Vein endothelial cell (primary cell): ENCODE measurements at places on chromosomes 7 and 10. TPM values are rescaled to one million over a fixed set of nuclear protein-coding genes. Genes with fewer than 3 reads are reported as not detected.

The TMEM184A gene
- total RNA-seq, result 0.10 and 0.33 TPM in 2 replicates

The SFRP4 gene
- not detected in 2 replicates for total RNA-seq

The HPS1 gene
- total RNA-seq, result 45.7 and 48.7 TPM in 2 replicates

The RBP4 gene
- not detected in 2 replicates for total RNA-seq

The IFIT1B gene
- total RNA-seq, result not detected in 2 replicates

The ECD gene
- 38.2 and 53.2 TPM in 2 replicates for total RNA-seq

The LRMDA gene
- total RNA-seq, result 18.3 TPM in 2 replicates

The FAM25C gene
- not detected in 2 replicates for total RNA-seq

The SPDYE2 gene
- total RNA-seq, result not detected in 2 replicates

The VWDE gene
- not detected in 2 replicates for total RNA-seq

The ADAM22 gene
- 0.33 and 0.86 TPM in 2 replicates for total RNA-seq

The FXYD4 gene
- not detected in 2 replicates for total RNA-seq

The CNPY1 gene
- not detected in 2 replicates for total RNA-seq

The LMOD2 gene
- not detected in 2 replicates for total RNA-seq

The SLC39A12 gene
- not detected in 2 replicates for total RNA-seq

The TMEM270 gene
- not detected in 2 replicates for total RNA-seq

The PAX4 gene
- not detected in 2 replicates for total RNA-seq

The MLXIPL gene
- total RNA-seq, result not detected in 2 replicates

The RSPH10B gene
- 0.98 TPM in 1 of 2 replicates, not detected in the other for total RNA-seq

The MUC12 gene
- not detected in 2 replicates for total RNA-seq

The ANKMY2 gene
- total RNA-seq, result 10.8 and 12.8 TPM in 2 replicates

The CPVL gene
- total RNA-seq, result 0.48 TPM in 1 of 2 replicates, not detected in the other

The LRRC4 gene
- 2.3 and 2.9 TPM in 2 replicates for total RNA-seq

The TBC1D12 gene
- total RNA-seq, result 10.5 and 13.9 TPM in 2 replicates

The HACD1 gene
- total RNA-seq, result 11.1 and 15.3 TPM in 2 replicates

The FRAT1 gene
- 2.3 and 3.6 TPM in 2 replicates for total RNA-seq

The GPR85 gene
- total RNA-seq, result 0.98 and 2.8 TPM in 2 replicates

The PKD2L1 gene
- total RNA-seq, result not detected in 2 replicates

The ANKRD30A gene
- total RNA-seq, result under 0.01 TPM in 1 of 2 replicates, not detected in the other

The CALY gene
- total RNA-seq, result not detected in 2 replicates

The SEMA4G gene
- total RNA-seq, result 1.9 and 2.9 TPM in 2 replicates

The ACTR3C gene
- total RNA-seq, result 0.67 and 2.0 TPM in 2 replicates

The LIPJ gene
- under 0.01 TPM in 1 of 2 replicates, not detected in the other for total RNA-seq

The CDHR1 gene
- total RNA-seq, result 0.10 TPM in 1 of 2 replicates, not detected in the other

The IPMK gene
- 9.8 and 14.9 TPM in 2 replicates for total RNA-seq

The RHOBTB1 gene
- total RNA-seq, result 45.6 and 51.6 TPM in 2 replicates

The CPEB3 gene
- total RNA-seq, result 1.8 and 2.0 TPM in 2 replicates

The ZNRF2 gene
- total RNA-seq, result 6.9 and 7.5 TPM in 2 replicates

The ZCWPW1 gene
- total RNA-seq, result 0.29 and 0.98 TPM in 2 replicates

The HABP2 gene
- under 0.01 TPM in 1 of 2 replicates, not detected in the other for total RNA-seq

The GUSB gene
- 30.7 and 38.2 TPM in 2 replicates for total RNA-seq

The OPN4 gene
- not detected in 2 replicates for total RNA-seq

The RADIL gene
- total RNA-seq, result 0.48 and 0.65 TPM in 2 replicates

The PGAM2 gene
- total RNA-seq, result not detected in 2 replicates

The YAE1 gene
- 16.3 and 22.9 TPM in 2 replicates for total RNA-seq

The KIAA1549 gene
- 3.9 and 5.0 TPM in 2 replicates for total RNA-seq

The PLPP4 gene
- total RNA-seq, result 0.65 and 1.6 TPM in 2 replicates

The SPDYE2B gene
- total RNA-seq, result not detected in 2 replicates

The FFAR4 gene
- total RNA-seq, result not detected in 2 replicates

The ADRB1 gene
- 3.0 and 12.4 TPM in 2 replicates for total RNA-seq

The WNT2 gene
- under 0.01 and 0.10 TPM in 2 replicates for total RNA-seq

The ASB15 gene
- not detected in 2 replicates for total RNA-seq

The HOXA7 gene
- total RNA-seq, result 5.1 and 5.6 TPM in 2 replicates

The MMD2 gene
- total RNA-seq, result not detected in 2 replicates

The CASP7 gene
- 40.2 and 53.9 TPM in 2 replicates for total RNA-seq

The WDR37 gene
- total RNA-seq, result 28.4 and 34.6 TPM in 2 replicates

The NPFFR1 gene
- total RNA-seq, result not detected in 2 replicates

The FKBP9 gene
- total RNA-seq, result 170 and 183 TPM in 2 replicates
